CD4-positive, alpha-beta T cell treated with Interleukin-10 for 1 hour (primary cell): ENCODE measurements at places on chromosomes 11 and 22.

DNA sequence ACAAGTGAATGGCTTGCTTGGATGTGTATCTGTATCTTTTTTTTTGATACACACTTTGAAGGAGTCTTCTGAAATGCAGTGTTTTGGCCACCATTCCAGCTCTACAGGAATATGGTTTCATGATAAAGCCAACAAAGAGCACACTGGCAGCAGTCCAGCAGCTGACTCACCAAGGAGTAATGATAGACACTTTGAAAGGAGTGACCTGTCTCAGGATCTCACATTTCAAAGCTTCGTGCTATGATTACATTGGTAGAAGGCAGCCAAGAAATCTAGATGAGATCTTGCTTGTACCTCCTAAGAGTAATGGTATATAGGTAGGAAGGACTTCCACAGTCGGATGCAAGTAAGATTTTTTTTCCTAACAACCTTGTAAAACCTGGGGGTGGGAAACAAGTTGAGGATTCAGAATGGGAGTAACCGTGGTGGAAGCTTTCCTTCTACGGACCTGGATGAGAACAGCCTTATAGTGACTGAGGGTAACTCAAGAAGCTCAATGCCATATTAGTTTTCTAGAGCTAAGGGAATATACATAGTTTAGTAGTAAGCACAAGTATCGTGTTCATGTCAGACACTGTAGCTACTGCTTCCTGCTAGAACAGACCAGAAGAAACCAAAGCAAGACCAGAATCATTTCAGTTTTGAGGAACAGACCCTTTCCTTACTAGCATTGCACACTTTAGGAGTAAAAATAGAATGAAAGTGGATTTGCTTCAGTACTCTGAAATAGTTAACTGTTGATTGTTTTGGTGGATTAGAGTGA, 25.0 kb downstream of the MTMR3 start:
- DNase-seq = no peak

GRCh38 chr11:126918556-126918955, 82.0 kb downstream of the KIRREL3 start:
- no peak for DNase-seq

DNA sequence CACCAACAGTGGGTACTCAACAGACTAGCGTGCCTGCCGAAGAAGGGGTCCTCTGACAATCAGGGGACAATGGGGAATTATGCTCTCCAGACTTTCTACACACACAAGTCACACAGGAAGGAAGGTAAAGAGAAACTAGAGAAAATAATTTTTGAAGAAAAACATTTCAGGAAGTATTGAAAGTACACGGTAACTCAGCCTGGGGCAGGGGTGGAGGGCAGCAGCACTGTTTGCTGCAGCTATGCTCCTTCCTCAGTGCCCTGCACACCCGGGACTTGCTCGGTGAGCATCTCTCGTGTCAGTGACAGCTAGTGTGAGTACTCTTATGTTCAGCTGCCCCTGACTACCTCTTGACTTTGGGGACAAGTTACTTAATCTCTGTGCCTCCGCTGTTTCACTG, 18.0 kb upstream of the APOA1 start:
- no peak for DNase-seq

DNA sequence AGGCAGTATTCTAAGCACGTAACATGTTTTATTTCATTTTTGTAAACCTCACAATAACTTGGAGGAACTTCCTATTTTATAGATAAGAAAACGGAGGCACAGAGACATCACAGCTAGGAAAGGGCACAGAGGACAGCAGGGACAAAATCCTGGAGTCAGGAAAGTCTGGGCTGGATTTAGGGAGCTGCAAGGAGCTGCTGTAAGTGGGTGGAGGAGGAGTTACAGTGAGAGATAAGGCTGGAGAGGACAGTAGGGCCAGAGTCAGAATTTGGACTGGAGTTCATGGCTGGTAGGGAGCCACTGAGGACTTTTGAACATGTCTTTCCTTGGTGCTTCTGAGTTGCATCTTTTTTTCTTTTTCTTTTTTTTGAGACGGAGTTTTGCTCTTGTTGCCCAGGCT, 32.2 kb upstream of the PTPRJ start:
- DNase-seq = no peak

DNA sequence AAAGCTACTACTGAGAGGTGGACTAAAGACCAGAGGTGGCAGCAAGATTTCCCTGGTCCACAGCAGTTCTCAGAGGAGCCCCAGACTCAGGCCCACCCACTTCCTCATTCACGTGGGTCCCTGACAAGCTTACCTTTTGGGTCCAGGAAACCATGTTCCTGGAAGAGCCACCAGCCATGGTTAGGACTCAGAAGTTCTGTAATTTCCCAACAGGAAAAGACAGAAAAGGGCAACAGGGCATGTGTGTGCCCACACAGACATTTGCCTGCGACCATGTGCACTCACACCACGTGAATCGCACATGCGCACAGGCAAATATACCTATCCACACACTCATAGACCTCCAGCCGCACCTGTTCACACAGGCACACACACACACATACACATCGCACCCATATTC, 42.9 kb downstream of the LRRC32 start:
- no peak for DNase-seq

DNA sequence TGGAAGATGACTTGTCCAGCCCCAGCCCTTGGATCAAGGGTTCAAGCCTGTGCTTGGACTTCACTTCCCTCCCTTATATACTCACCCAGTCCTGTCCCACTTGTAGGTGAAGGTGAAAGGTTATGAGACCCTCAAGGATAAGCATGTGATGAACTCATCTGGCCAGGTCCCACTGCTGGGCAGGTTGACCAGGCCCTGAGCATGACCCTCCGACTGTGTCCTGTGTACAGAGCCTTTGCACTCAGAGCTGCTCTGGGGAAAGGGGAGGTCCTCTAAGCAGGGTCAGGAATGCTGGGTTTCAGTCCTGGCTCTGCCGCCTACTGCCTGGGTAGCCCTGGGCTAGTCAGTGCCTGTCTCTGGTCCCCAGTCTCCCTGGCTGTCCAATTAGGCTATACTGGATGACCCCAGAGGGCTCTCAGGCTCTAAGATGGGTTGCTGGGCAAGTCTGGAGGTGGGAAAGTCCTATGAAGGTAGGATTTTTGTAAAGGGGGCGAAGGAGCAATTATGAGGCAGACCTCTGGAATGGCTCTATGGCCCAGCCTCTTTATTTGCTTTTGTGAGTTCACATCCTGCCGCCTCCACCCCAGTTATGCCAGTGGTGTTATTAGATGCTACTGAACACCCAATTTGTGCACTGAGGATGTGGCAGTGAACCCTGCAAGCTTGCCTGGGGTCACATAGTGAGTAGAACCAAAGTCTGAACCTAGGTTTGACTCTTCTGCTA, 14.1 kb downstream of the DGAT2 start:
- no peak for DNase-seq

GRCh38 chr11:120335556-120335907, 681 bp upstream of the ARHGEF12 start:
- no peak for DNase-seq

GRCh38 chr11:33179348-33179803, 18.1 kb upstream of the CSTF3 start:
- DNase-seq = peak; percentile 28

GRCh38 chr11:66745356-66746235, 16.6 kb upstream of the SPTBN2 start:
- DNase-seq = peak; percentile 46

- peak; percentile 59 for DNase-seq
Observed at GRCh38 chr11:65663639-65664200, 1.0 kb upstream of the RELA start.

- DNase-seq = no peak
Observed at GRCh38 chr11:75260396-75261170, 20.0 kb downstream of the TPBGL start.

GRCh38 chr11:35662061-35662648, 420 bp upstream of the TRIM44 start:
- DNase-seq = peak; percentile 39

DNA sequence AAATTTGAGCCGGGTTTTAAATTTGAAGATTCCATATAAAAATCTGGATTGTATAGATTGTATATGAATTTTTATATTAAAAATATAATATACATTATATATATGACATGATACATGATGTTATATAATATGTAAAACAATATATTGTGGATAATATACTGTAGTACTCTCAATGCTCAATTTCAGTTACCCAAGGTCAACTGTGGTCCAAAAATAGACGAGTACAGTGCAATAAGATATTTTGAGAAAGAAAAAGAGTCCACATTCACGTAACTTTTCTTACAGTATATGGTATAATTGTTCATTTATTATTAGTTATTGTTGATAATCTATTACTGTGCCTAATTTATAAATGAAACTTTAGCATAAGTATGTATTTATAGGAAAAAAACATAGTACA, 94.2 kb upstream of the YWHAH start:
- DNase-seq = no peak

GRCh38 chr11:372809-373715, 3.8 kb downstream of the B4GALNT4 start:
- no peak for DNase-seq

GRCh38 chr22:37456346-37456745, 29.1 kb upstream of the ELFN2 start:
- no peak for DNase-seq

- no peak for DNase-seq
Observed at GRCh38 chr11:96221244-96222070, 121.5 kb downstream of the MAML2 start.

- DNase-seq = no peak
Observed at GRCh38 chr22:21989049-21989448, 6.5 kb upstream of the TOP3B start.

DNA sequence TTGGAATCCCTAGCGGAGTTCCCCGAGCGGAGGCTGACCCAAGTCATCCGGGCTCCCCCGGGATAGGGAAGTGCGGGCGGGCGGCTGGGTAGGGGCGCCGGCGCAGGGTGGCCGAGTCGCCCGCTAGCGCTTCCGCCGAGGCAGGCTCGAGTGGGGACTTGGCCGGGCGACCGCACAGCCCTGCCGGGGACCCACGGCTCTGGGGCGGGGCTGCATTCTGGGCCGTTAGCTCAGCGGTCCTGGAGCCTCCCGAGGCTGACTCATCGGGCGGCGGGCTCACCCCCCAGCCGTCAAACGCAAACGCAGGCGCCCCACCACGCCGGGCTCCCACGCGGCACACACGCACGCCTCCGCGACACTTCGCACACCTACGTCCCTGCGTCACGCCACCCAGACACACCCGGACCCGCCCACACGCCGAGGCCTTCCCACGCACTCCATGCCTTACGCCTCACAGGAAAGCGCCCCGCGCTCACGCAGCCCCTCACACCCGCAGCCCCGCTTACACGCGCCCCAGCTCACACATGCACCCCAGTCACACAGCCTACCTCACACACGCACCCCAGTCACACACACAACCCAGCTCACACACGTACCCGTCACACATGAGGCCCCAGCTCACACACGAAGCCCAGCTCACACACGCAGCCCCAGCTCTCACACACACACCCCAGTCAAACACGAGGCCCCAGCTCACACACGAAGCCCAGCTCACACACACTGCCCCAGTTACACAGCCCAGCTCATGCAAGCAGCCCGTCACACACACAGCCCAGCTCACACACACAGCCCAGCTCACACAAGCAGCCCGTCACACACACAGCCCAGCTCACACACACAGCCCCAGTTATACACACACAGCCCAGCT, 1.2 kb downstream of the PHLDB1 start:
- peak; percentile 87 for DNase-seq

- DNase-seq = no peak
Observed at GRCh38 chr11:35950082-35950481, 6.2 kb downstream of the LDLRAD3 start.

DNA sequence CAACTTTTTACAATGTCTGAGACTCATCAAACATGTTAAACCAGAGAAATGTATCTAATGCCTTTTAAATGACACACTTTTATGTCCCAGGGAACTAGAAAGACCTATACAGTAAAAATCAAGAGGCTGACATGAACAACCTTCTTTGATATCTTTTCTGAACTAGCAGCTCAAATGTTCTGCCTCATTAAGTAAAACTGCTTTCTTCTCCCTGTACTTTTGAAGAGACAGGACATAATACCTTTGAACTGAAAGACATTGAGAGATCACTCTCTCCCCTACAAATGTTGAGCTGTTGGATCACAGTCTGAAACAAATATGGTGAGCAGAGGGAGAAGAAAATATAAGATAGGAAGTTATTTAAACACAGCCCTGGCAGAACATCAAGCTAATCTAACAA, 123.0 kb downstream of the FAM181B start:
- no peak for DNase-seq

DNA sequence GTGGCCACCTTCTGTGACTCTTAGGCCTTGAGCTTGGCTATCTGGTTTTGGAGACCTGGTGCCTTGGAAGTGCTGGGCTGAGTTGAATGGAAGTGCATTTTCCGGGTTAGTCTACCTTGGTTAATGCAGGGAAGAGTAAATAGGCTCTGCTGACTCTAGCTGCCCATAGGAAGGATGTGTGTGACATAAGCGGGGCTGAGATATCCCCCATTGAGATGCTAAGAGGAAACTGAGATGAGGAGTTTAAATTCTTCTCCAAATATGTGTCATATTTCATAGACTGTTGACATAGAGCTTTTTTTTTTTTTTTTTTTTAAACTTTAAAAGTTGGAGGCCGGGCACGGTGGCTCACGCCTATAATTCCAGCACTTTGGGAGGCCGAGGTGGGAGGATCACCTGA, 30.8 kb downstream of the ZNRF3 start:
- DNase-seq = no peak

GRCh38 chr11:109854731-109855130, 238.5 kb upstream of the ZC3H12C start:
- no peak for DNase-seq

- no peak for DNase-seq
Observed at GRCh38 chr11:44804449-44805437, 78.0 kb downstream of the TSPAN18 start.

DNA sequence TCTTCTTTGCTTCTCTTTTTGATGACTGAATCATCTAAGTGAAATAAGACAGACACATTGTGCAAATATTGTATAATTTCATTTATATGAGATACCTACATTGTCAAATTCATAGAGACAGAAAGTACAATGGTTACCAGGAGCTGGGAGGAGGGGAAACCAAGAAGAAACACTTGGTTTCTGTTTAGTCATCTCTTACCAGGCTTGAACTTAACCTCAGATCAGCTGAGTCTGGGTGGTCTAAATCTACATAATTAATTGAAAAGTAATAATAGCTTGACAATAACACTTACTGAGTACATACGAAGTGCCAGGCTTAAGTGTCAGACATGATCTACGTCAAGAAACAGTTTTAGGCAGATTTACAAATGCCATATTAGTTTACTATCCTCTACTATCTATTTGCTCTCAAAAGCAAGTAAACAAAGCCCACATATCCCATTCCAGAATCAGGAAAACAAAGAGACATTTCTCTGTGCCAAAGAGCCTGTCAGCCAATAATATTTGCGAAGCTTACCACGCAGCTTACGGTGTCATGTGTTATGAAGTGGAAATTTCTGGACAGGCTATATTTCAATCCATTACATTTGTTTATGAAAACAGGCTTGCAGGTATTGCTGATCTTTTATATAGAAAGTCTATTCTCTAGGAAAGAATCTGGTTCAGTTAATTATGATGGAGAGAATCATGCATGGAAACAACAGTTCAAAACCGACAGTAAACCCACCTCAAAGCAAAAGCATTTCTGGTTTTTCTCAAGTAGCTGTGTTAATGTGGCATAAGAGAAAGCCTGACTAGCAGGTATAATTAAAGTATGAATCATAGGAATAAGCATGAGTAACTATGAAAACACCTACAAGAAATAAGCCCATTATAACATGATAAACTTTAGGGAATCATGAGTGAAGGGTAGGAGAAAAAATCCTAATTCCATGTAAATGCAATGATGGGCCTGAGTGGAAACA, 2.7 kb upstream of the ARHGAP42 start:
- DNase-seq = no peak

- DNase-seq = no peak
Observed at GRCh38 chr11:133168016-133168415, 364.3 kb downstream of the OPCML start.
